ENCODE measurements at places on chromosomes 1 and 21. TPM values are rescaled to one million over a fixed set of nuclear protein-coding genes. Genes with fewer than 3 reads are reported as not detected.

Gene LCE2D
- total RNA-seq = not detected

Gene LCE7A
- not detected for total RNA-seq

- no peaks in the 10 kb centered on the region for H3K36me3 ChIP-seq
- H3K27ac ChIP-seq = no peak overlapping the region
- H3K27me3 ChIP-seq = no peaks in the 10 kb centered on the region
Observed at GRCh38 chr1:3803905-3804626, 7.8 kb upstream of the LRRC47 start.

DNA sequence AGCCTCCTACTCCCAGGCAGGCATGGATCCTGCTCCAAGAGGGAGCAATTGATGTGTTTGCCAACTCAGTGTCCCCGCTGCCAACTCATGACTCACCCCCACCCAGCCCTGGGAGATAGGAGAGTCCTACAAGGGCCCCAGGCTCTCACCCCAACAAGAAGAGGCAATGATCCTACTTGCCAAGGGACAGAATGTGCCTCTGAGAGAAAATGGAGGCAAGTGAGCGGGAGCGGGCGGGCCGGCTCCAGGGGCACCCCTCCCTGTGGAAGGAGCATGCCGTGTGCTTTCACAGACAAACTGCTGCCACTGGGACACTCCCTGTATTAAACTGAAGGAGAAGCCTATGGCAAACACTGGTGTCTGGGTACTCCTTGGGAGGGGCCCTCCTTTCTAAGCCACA, 16.7 kb downstream of the PKP1 start:
- no peaks in the 10 kb centered on the region for H3K4me1 ChIP-seq
- no peak overlapping the region for H3K27ac ChIP-seq
- H3K27me3 ChIP-seq = no peaks in the 10 kb centered on the region

GRCh38 chr1:26010825-26011224, 10.8 kb upstream of the EXTL1 start:
- DNase-seq = no peak
- no peaks in the 10 kb centered on the region for H3K4me1 ChIP-seq
- H3K27me3 ChIP-seq = no peaks in the 10 kb centered on the region
- H3K4me3 ChIP-seq = no peak overlapping the region
- no peak overlapping the region for H3K27ac ChIP-seq

GRCh38 chr21:44899768-44900558, 20.7 kb downstream of the ITGB2 start:
- no peak overlapping the region for H3K27ac ChIP-seq
- DNase-seq = no peak
- H3K4me1 ChIP-seq = no peaks in the 10 kb centered on the region
- H3K4me3 ChIP-seq = no peak overlapping the region
- no peaks in the 10 kb centered on the region for H3K27me3 ChIP-seq

Gene LY9
- total RNA-seq = 3.5 TPM

Gene PWP2
- 8.1 TPM for total RNA-seq

- peaks cover 11% of the 10 kb centered on the region for H3K4me1 ChIP-seq
- no peaks in the 10 kb centered on the region for H3K36me3 ChIP-seq
- H3K4me3 ChIP-seq = no peak overlapping the region
- peak; percentile 83 for DNase-seq
- H3K27ac ChIP-seq = no peak overlapping the region
Observed at GRCh38 chr21:34988139-34988538, 61.0 kb downstream of the RUNX1 start.

GRCh38 chr1:183236158-183236725, 50.2 kb downstream of the LAMC2 start:
- H3K4me3 ChIP-seq = no peak overlapping the region
- H3K4me1 ChIP-seq = peaks cover 3% of the 10 kb centered on the region
- no peaks in the 10 kb centered on the region for H3K36me3 ChIP-seq

Gene MROH9
- total RNA-seq = not detected

DNA sequence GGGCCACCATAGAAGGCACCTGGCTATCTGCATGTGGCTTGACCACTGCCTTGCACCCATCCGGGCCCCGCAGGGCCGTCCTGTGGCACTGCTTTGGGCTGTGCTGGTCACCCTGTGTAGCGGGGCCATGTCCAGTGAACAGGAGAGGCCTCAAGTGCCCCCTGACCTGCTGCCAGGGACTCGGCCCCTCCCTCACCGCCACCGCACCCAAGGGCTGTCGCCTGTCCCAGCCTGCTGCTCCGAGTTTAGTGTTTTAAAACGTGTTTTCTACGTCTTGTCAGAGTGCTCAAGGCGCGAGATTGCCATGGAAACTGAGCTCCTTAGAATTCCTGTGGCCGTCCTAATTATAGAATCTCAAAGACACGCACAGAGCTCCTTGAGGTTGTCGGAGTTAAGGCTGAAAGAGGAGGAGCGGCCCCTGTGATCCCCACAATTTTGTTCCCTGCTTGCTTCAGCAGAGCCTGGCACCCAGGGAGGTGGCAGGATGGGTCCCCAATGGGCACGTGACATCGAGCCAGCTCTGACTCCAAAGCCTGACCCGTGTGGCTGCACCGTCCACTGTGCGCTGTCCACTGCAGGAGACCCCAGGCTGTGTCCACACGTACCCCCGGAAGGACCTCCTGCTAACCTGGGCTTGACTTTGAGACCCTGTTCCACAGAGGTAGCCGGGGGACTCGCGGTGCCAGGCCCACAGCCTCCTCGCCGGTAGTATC, 66.2 kb downstream of the FAAP20 start:
- no peak overlapping the region for H3K27ac ChIP-seq
- H3K4me1 ChIP-seq = peaks cover 7% of the 10 kb centered on the region
- H3K27me3 ChIP-seq = no peaks in the 10 kb centered on the region
- H3K4me3 ChIP-seq = no peak overlapping the region

DNA sequence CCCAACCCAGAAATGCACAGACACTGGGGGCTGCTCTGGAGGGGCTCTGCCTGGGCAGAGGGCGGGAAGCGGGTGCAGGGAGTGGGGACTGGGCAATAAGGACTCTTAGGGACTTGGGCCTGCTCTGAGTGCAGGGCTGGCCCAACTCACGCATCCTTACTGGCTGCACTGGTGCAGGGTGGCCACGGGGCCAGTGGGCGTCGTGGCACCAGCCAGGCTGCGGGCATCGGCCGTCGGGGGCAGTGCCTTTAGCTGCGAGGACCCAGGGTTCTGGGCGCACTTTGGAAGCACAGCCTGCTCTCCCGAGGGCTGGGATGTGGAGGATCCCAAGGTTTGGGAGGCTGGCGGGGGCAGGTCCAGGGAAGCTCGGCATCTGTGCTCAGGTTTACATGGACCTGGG, 27.1 kb upstream of the TTLL10 start:
- no peak overlapping the region for H3K4me3 ChIP-seq
- no peaks in the 10 kb centered on the region for H3K36me3 ChIP-seq
- H3K27me3 ChIP-seq = no peaks in the 10 kb centered on the region
- no peaks in the 10 kb centered on the region for H3K4me1 ChIP-seq
- no peak for DNase-seq

Gene ACBD6
- 36.4 TPM for total RNA-seq

DNA sequence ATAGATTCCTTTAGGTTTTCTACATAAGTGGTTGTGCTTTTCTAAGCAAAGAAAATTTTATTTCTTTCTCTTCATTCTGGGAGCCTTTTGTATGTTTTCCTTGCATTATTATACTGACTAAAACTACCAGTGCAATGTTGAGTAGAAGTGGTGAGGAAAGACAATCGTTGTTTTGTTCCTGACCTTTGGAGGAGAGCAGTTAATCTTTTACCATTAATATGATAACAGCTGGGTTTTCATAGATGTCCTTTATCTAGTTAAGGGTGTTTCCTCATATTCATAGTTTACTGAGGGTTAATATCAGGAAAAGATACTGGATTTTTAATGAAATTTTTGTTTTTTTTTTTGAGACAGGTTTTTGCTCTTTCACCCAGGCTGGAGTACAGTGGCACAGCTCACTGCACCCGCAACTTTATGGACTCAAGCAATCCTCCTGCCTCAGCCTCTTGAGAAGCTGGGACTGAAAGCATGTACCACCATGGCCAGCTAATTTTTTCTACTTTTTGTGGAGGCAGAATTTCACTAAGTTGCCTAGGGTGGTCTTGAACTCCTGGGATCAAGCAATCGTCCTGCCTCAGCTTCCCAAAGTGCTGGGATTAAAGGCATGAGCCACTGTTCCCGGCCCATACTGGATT, 9.0 kb upstream of the KCTD3 start:
- DNase-seq = no peak
- no peaks in the 10 kb centered on the region for H3K4me1 ChIP-seq
- no peaks in the 10 kb centered on the region for H3K27me3 ChIP-seq
- H3K27ac ChIP-seq = no peak overlapping the region

Gene C1orf141
- total RNA-seq = not detected

Gene S100A9
- total RNA-seq = 271 TPM

DNA sequence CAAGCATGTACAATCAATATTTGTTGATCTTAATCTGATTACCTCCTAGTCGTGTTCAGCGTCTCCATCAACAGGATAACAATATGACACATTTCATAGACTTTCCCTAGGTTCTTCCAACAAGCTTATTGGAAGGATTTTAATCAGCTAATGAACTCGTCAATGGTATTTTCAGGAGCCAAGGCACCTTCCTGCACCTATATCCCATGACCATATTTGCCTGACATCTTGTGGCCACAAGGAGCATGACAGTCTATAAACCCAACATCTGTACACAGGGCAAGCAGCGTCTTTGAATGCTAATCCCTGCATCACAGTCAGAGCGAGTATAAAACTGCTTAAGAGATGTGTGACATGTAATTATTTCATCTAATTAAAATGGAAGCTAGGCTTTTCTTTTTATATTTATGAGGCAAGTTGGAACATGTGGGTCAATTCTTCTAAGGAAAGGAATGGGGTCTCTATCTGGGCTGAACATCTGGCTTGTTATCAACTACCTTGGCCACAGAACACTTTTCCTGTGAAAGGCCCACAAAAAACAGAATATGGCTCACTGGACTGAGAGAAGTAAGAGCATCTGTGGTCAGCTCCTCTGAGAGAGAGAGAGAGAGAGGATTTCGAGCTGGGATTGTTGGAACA, 388.8 kb downstream of the NTNG1 start:
- H3K4me1 ChIP-seq = no peaks in the 10 kb centered on the region
- DNase-seq = peak; percentile 76
- no peaks in the 10 kb centered on the region for H3K36me3 ChIP-seq
- no peak overlapping the region for H3K27ac ChIP-seq
- no peak overlapping the region for H3K4me3 ChIP-seq
- no peaks in the 10 kb centered on the region for H3K27me3 ChIP-seq

Gene NHLH1
- 0.09 TPM for total RNA-seq

Gene NTMT2
- not detected for total RNA-seq

- H3K36me3 ChIP-seq = no peaks in the 10 kb centered on the region
- peaks cover 18% of the 10 kb centered on the region for H3K4me1 ChIP-seq
- peak within 1 kb of the TSS; percentile 85 for H3K27ac ChIP-seq
Observed at GRCh38 chr1:205504311-205505075, at the start of gene CDK18. TSS of gene CDK18 (plus strand) at chr1:205504669. CDS start at chr1:205523168, 18,499 bp downstream.

Gene PDZK1
- 152 TPM for total RNA-seq

DNA sequence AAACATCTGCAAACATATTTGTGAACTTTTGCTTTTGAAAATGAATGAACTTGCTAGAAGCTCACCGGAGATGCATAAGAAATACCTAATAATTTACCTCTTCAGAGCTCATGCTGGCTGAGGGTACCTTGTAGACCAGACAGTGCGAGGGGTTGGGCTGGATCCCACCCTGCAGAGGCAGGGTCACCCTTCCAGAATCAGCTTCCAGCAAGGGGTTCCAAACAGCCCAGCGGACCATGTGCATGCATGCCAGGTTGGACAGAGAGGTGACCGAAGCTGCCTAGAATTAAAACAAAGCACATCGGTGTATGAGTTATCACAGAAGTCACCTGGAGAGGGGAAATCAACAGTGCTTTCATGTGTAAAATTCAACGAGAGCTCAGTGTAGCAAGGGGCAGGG, 59.2 kb downstream of the NPHP4 start:
- no peaks in the 10 kb centered on the region for H3K27me3 ChIP-seq
- H3K36me3 ChIP-seq = peaks cover 4% of the 10 kb centered on the region
- H3K27ac ChIP-seq = no peak overlapping the region
- no peak overlapping the region for H3K4me3 ChIP-seq
- H3K4me1 ChIP-seq = no peaks in the 10 kb centered on the region

DNA sequence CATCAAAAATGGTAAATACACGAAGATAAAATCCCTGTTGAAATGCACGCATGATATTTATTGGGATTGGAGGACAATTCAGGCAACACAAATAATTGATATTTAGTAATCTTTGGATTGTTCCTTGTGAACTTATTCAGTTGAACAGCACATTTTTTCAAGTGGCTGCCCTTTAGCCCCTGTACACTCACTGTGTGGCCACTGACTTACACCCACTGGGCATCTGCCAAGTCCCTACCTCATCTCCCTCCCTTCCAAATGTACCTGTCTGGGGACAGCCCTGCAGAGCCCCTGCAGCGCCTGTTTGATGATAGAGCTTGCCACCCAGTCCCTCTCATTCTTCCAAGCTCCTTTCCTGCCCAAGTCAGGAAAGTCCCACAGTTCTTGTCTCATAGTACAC, 154.3 kb downstream of the GLUL start:
- H3K27me3 ChIP-seq = no peaks in the 10 kb centered on the region
- no peak overlapping the region for H3K27ac ChIP-seq
- no peaks in the 10 kb centered on the region for H3K4me1 ChIP-seq
- DNase-seq = no peak
- H3K36me3 ChIP-seq = no peaks in the 10 kb centered on the region
- no peak overlapping the region for H3K4me3 ChIP-seq

Gene REN
- total RNA-seq = 32.4 TPM

GRCh38 chr1:93255222-93256079, 74.9 kb downstream of the CCDC18 start:
- no peak overlapping the region for H3K27ac ChIP-seq
- no peaks in the 10 kb centered on the region for H3K36me3 ChIP-seq
- H3K27me3 ChIP-seq = no peaks in the 10 kb centered on the region
- no peak for DNase-seq
- no peak overlapping the region for H3K4me3 ChIP-seq

GRCh38 chr1:89322402-89322801, 41.5 kb upstream of the GBP6 start:
- H3K4me3 ChIP-seq = no peak overlapping the region
- DNase-seq = no peak
- H3K4me1 ChIP-seq = no peaks in the 10 kb centered on the region
- no peak overlapping the region for H3K27ac ChIP-seq
- no peaks in the 10 kb centered on the region for H3K36me3 ChIP-seq

Gene PTGS2
- total RNA-seq = 2.7 TPM

GRCh38 chr1:59360170-59360569, 63.3 kb downstream of the FGGY start:
- no peaks in the 10 kb centered on the region for H3K4me1 ChIP-seq
- H3K27ac ChIP-seq = no peak overlapping the region
- no peak for DNase-seq

Gene CGN
- total RNA-seq = 41.6 TPM

- H3K36me3 ChIP-seq = peaks cover 30% of the 10 kb centered on the region
- H3K4me1 ChIP-seq = no peaks in the 10 kb centered on the region
- no peak overlapping the region for H3K4me3 ChIP-seq
- no peaks in the 10 kb centered on the region for H3K27me3 ChIP-seq
Observed at GRCh38 chr1:30955448-30956015, 47.0 kb upstream of the SDC3 start.

Measured in kidney (tissue), 22 donors.